ENCODE measurements at places on chromosomes 5 and 9.

DNA sequence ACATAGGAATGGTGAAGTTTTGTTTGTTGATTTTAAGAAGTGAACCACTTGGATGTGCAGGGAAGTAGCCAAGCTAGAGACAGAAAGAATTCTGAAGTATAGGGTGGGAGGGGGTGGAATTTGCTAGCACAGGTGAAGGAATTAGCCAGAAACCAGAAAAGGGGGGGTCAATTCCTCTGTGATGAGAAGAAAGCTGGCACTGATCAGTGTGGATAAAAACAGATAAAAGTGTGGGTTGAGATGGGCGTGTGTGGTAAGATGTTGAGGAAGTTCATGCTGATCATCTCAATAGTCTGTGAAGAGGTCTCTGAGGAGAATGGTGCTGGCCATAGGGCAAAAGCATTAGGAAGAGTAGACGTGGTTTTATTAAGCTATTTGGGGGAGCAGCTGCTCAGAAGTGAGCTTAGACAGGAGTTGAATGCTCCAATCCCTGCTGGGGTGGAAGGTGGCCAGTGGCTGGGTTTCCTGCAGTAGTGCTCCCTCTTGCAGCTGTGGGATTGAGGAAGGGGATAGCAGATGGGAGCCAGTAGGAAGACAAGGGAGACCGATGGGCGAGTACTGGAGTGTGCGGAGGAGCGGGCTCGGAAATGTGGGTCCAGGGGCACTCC, 88.7 kb upstream of the ELL2 start:
- DNase-seq: no peak

DNA sequence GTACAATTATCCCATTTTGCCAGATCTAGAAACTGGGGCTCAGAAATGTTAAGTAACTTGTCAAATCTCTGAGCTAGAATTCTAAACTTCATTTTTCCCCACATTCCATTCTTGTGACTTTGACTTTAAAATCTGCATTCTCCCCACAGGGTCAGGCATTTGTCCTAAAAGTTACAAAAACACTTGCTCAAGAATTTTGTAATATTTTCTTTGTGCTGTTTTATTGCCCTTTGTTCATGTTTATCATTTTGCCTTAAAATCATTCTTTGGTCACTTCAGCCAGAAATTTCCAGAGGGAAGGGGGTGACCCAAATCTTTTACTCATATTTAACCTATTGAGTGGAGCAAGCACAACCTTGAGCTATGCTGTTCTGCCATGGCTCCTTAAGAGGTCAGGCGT, 120.1 kb upstream of the CCL21 start:
- no peak for DNase-seq

DNA sequence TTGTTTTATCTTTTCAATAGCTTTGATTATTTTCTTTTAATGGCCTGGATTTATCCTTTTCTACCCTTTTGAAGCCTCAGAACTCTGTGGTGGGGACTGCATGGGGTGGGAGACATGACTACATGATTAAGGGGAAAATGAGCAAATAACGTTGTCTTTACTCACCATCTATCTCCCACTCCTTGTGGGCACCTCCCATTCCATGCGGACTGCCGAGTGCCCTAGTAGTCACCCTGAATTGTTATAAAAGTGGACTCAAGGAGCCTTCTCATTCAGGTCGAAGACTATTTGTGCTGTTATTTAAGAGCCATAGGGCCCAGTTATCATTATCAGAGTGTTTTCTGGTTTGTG, 281.8 kb downstream of the MLLT3 start:
- DNase-seq: no peak

DNA sequence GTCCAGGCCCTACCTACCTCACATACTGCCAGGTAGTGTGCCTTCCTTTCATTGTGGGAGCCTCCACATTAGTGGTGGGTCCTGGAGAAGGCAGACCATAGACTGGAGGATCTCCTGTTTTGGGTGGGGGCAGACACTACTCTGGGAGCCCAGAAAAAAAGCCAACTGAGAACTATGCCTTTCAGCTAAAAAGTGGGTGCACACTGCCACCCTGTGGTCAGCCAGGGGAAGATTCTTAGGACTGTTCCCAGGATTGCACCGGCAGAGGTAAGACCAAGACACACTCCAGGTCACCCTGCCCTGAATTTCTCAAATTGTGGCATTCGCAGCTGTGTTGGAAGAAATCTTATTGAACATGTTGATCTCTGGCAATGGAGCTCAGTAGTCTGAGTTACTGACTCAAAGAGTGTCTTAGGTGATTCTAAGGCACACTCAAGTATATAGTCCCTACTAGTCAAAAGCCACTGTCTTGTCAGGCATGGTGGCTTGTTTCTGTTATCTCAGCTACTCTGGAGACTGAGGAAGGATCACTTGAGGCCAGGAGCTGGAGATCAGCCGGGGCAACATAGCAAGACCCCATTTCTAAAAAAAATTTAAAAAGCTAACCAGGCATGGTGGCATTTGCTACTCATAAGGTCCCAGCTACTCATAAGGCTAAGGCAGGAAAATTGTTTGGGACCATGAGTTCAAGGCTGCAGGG, 3.6 kb downstream of the SIGMAR1 start:
- no peak for DNase-seq

- no peak for DNase-seq
These were observed 28.6 kb downstream of the DAB2IP start for GRCh38 chr9:121679901-121680635.

DNA sequence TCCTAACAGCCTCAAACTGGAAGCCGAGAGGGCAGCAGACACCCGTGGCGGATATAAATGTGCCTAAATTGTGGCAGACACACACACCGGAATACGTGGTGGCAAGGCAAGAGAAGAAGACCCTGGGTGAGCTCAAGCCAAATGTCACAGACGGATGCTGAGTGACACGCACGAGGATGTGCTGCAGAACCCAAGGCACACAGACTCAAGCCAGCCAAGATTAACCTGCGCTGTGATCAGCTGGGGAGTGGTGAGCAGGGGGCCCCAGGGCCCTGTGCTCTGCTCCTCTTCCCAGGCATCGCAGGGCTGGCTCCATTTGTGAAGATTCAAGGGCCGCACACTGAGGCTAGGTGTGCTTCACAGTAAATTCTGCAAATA, 16.4 kb downstream of the SEMA4D start:
- DNase-seq: no peak

Measured in SW 1271 (cell line).